Naive thymus-derived CD4-positive, alpha-beta T cell (primary cell): ENCODE measurements at places on chromosomes 2 and 18. TPM values are rescaled to one million over a fixed set of nuclear protein-coding genes. Genes with fewer than 3 reads are reported as not detected.

- H3K27ac ChIP-seq: no peak overlapping the region
- H3K4me1 ChIP-seq: no peaks in the 10 kb centered on the region
Observed at GRCh38 chr2:27729198-27729597, 42.3 kb upstream of the MRPL33 start.

GRCh38 chr2:116717832-116718231 lies 1096.7 kb upstream of the DDX18 start:
- DNase-seq: no peak
- no peak overlapping the region for H3K27ac ChIP-seq
- H3K27me3 ChIP-seq: no peaks in the 10 kb centered on the region
- no peaks in the 10 kb centered on the region for H3K36me3 ChIP-seq
- H3K4me1 ChIP-seq: no peaks in the 10 kb centered on the region

The C2orf74 gene
- 5.1 TPM for total RNA-seq

- H3K27me3 ChIP-seq: no peaks in the 10 kb centered on the region
- no peak overlapping the region for H3K4me3 ChIP-seq
- no peak overlapping the region for H3K27ac ChIP-seq
- DNase-seq: peak; percentile 47
- no peaks in the 10 kb centered on the region for H3K36me3 ChIP-seq
Observed at GRCh38 chr2:46650556-46651001, 171.2 kb downstream of the TMEM247 start.

- no peak overlapping the region for H3K27ac ChIP-seq
- H3K4me3 ChIP-seq: no peak overlapping the region
- no peaks in the 10 kb centered on the region for H3K4me1 ChIP-seq
Observed at GRCh38 chr18:34893239-34893638, 148.0 kb upstream of the MAPRE2 start.

DNA sequence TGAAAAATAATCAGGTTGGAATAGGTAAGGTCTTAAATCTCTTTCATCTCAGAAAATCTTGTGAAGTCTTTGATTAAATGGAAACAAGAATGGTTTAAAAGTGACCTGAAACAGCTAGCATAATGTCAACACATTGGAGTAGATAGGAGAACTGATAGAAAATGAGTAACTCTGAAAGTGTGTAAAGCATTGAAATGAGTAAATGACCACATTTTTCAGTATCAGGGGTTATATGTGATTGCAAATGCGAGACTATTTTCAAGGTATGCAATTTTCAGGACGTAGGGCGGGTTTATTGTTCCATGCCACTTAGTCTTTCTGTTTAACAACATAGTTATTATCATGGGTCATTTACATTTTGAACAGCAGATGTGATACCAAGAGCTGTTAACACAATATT lies 1383.2 kb downstream of the LRP1B start:
- no peaks in the 10 kb centered on the region for H3K4me1 ChIP-seq
- no peak overlapping the region for H3K27ac ChIP-seq
- H3K36me3 ChIP-seq: no peaks in the 10 kb centered on the region
- DNase-seq: no peak
- no peak overlapping the region for H3K4me3 ChIP-seq

DNA sequence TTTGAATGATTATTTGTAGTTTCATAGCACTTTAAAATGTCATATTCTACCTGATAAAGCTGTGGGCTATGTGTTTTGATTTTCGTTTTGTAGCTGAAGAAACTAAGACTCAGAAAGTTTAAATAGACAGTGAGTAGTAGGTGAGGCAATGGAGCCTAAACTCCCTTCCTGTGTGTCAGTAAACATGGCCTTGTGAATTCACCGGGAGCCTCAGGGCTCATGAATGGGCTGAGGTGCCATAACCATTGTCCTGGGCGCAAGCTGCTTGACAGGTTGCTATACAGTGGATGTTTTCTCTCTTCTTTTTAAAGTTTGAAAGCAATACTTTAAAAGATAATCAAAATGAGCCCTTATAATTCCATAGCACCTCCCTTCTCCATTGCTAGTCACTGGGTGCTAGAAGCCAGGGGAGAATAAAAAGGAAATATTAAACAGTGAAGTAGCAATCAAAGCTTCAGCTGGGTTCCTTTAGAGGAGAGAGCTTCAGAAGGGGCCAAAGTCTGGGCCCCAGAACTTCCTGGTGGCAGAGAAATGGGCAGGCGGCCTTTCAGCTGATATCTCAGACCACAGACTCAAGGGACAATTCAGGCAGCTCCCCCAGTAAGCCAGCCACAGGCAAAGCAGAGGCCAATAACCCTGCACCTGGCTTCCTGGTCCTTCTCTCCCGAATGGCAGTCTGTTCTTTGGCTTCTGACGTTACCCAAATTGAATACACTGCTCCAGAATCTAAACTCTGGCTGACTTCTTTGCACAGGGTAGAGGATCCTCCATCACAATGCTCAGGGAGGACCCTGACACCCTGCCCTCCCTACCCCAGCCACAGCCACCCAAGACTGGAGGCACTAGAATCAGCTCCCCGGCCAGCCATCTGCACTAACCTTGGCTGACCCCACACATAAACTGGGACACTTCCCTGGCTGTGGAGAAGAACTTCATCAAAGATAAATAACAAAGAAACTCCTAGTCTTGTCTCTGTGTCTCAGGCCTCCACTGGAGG lies 51.8 kb upstream of the NPAS2 start:
- H3K4me3 ChIP-seq: no peak overlapping the region
- H3K4me1 ChIP-seq: no peaks in the 10 kb centered on the region

GRCh38 chr2:234191819-234192407 lies 141.4 kb downstream of the SPP2 start:
- no peak overlapping the region for H3K4me3 ChIP-seq
- no peak for DNase-seq
- no peak overlapping the region for H3K27ac ChIP-seq
- no peaks in the 10 kb centered on the region for H3K4me1 ChIP-seq
